ENCODE measurements at places on chromosomes 5 and 9.

- no peak for DNase-seq
Measured at GRCh38 chr9:2933165-2934095, 89.5 kb upstream of the PUM3 start.

DNA sequence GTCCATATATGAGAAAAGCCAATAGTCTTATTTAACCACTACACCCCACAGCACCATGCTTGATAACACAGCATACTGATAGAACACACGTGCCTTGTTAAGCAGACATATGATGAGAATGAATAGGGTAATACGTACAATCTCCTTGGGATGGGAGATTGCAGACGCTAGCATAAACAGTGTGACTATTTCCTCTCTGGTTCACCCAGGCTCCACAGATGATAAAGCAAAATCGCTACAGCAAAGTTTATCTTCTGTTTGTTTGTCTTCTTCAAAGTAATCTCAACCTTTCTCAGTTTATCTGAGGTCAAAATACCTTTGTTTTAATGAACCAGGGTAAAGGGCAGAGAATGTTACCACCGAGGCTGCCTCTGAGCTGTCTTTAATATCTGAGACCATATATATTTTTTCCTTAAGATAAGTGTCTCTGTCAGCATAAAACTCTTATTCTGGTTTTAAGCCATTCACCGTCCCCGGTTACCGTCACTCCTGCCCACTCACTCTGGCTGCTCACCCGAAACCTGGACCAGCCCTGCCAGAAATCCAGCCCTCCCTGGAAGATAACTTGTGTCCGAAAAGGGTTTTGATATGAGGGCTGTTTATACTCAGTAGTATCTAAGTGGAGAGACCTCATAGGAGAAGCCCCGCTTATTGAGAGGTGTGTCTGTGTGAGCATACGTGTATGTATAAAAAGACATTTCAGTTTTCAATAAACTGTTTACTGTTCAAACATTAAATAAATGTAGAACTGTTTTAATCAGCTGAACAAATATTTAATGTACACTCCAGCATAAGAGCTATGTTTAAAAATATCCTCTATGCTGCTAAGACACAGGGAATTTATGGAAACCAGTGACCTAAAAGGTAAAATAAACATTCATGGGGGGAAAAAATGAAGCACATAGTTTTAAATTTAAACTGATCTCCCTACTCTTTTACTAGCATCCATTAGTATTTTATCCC lies 465.4 kb downstream of the RASEF start:
- DNase-seq, result no peak

- DNase-seq, result peak; percentile 65
Measured at GRCh38 chr5:151509231-151509630, 61.8 kb downstream of the SLC36A1 start.

GRCh38 chr9:17936365-17936764 lies 357.5 kb downstream of the SH3GL2 start:
- DNase-seq, result no peak

GRCh38 chr5:20694121-20694520 lies 706.1 kb upstream of the CDH18 start:
- DNase-seq, result no peak

DNA sequence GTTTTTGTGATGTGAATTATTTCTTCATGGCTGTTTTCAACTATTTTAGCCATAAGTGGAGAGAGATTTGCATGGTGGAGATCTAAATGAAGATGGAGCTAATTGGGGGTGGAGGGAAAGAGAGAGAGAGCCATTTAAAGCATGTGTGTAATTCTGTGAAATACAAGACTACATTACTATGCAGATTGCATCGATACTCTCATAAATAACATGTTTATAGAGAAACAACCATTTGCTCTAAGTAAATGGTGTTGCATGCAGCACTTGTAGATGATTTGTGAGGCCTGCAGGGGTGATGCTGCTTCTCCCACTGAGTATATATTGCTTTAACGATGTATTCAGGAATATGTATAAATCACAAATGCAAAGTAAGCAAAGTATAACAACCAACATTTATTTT lies 270.2 kb upstream of the RIOK2 start:
- no peak for DNase-seq

DNA sequence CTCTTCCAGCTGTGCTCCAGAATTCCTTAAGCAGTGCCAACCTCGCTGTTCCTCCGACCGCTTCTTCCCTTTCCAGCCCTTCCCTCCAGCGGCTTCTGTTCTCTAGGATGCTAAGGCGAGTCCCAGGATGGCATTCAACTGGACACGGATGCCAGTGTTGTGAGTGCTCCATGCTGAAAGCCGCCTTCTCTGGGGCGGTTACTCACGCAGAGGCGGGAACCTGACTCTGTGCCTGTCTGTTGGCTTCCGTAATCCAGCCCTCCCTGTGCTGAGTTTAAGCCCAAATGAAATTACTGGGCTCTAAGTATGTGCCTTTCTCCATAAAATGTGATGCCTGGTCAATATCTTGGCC lies 20.2 kb downstream of the COL5A1 start:
- DNase-seq, result no peak

- DNase-seq, result no peak
Measured at GRCh38 chr9:21687351-21687750, 115.1 kb upstream of the MTAP start.

Measured in NCI-H526 (cell line).